Stimulated activated CD8-positive, alpha-beta memory T cell treated with anti-CD3 and anti-CD28 coated beads, Interleukin-4, amount 100 ng/mL, for 4 hours (primary cell): ENCODE measurements at places on chromosomes 4 and X.

DNA sequence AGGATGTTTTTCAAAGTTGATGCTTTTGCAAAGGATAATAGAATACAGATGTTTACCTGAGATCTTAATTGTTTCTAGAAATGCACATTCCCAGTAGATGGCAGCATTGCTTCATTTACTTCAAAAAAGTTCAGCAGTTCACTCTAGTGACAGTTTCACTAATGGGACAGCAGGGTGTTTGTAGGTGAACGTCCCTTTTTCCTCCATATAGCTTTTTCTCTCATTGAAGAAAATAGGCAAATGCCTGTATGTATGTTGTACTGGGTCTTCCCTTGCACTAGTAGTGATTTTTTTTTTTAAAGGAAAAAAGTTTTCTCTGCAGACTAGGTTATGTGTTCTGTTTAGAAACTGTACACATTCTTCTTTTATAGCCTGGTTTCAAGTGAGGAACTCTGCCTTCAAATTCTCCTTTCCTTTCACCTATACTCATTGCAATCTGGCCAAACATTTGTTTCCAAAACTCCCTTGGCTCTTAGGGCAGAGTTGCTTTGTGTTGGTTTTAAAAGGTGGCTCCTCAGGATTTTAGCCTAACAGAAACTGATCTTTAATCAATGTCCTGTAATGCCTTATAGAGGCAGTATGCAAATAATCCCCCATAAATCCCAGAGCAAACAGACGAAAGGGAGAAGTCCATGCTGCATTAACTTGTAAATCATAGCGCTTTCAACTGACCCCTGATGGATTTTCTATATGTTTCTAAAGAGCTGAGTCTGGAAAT is 86.3 kb downstream of the EGF start:
- no peak for DNase-seq

DNA sequence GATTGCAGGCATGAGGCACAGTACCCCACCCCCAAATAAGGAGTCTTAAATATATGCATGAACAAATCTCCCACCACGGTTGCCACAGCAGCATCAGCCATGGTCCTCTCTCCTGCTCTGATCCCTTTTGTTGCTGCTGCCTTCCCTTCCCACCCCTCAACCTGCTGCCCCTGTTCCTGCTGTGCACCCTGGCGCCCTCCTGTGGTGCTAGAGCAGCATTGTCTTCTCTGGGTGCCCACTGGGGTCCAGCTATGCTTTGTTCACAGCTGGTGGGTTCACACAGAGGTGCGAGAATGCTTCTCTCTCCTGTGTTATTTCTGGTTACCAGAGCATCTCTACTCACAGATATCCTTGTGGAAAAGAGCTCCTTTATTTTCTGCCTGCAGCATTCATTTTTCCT is 116.2 kb downstream of the GATB start:
- no peak for DNase-seq

DNA sequence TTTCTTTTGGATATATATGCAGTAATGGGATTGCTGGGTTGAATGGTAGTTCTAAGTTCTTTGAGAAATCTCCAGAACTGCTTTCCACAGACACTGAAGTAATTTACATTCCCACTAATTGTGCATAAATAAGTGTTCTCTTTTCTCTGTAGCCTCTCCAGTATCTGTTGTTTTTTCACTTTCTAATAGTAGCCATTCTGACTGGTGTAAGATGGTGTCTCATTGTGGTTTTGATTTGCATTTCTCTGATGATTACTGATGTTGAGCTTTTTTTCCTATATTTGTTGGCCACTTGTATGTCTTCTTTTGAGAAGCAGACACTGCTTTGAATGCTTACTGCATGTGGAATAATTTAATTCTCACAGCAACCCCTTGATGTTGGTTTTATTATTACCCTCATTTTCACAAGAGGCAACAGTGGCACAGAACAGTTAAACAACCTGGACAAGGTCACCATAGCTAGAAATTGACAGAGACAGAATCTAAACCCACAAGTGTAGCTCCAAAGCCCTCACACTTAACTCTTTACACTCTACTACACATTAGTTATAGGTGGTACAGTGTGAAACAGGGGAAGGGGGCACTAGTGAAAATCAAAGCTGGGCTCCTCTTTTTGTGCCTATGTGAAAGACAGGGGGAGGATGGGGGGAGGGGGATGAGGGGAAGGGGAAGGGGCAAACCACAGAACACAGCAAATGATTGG is 96.1 kb downstream of the REELD1 start:
- DNase-seq: no peak

- no peak for DNase-seq
Observed at GRCh38 chrX:138986235-138986634, 274.7 kb upstream of the FGF13 start.

GRCh38 chrX:148540671-148541583 is 40.5 kb downstream of the AFF2 start:
- no peak for DNase-seq

DNA sequence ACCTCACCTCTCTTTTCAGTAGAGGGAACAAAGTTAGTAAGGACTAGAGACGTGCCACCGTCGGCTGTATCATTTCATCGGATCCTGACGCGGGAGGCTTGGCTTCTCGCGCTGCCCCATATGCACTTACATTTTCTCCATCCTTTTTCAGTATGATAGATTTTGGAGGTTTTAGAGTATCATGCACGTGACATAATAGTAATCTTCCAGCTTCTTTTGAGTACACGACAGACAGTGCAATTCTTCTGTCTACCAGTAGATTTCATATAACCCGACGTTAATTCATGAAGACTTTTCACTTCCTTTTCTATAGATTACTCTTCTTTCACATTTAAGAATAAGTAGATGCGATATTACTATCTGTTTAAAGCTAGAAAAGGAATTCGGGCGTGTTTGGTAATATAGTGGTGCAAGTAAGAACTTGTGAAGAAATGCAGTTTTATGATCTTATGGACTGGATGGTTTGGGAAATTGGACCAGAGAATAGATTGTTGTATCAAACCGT is 1.0 kb downstream of the CDS1 start:
- no peak for DNase-seq

GRCh38 chr4:109041463-109042360 is 260.7 kb downstream of the COL25A1 start:
- no peak for DNase-seq

DNA sequence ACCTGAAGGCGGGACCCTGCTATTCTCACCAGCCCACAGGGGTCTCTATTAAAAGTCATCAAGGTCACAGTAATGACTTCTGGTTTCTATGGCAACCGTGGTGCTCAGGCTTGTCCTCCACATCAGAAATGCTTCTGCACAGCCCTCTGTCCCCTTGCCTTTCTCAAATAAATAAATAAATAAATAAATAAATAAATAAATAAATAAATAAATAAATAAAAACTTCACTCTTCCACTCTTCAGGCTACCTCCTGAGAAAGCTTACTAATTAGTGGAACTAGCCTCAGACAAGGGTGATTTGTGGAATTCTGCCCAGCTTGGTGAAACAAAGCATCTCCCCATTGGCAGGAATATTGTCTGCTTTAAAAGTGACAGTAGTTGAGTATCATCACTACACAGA is 5.5 kb upstream of the RAB40A start:
- DNase-seq: no peak

- DNase-seq: no peak
Observed at GRCh38 chrX:100931925-100932285, 3.2 kb upstream of the XKRX start.

GRCh38 chr4:26804925-26805324 is 55.7 kb upstream of the STIM2 start:
- DNase-seq: no peak

GRCh38 chr4:29852537-29852936 is 867.6 kb upstream of the PCDH7 start:
- DNase-seq: no peak

DNA sequence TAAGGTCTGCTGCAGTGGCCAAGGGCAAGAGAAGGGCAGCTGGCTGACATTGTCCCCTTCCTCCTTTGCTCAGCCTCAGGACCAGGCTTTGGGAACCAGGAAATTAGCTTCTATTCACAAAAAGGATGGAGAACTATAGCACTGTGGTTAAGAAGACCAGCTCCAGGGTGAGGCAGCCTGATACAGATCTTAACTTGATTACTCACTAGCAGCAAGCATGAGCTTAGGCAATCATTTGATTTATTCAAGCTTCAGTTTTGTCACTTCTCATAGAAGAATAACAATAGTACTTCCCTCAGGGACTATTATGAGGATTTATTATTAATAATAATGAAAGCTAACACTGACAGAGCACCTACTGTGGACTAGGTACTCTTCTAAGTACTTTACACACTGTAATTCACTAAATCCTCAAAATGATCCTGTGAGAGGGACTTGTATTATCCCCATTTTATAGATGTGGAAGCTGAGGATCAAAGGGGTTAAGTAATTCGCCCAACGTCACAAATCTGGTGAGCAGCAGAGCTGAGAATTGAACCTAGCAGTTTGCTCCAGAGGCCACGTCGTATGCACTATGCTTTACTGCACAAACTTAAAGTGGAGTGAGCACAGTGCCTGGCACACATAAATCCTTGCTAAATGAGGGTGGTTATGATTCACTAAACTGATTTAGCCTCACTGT is 130.4 kb upstream of the PAK3 start:
- DNase-seq: no peak

DNA sequence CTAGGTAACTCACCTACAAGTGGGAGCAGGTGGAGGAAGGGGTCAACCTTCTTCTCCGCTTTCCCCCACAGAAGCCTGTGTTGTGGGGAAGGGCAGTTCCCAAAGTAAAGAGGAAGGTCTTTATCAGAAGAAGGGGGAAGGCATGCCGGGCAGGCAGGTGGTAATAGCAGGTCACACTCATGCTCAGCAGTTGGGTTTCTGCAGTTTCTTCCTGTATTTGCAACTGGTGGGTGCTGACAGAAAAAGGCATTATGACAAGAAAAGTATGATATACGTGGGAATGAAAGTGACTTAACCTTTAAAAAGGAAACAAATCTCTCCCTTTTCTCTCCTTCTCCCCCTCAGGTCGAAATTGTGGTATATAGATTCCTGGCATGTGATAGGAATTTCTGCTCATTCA is 3.7 kb downstream of the MTMR1 start:
- no peak for DNase-seq

- peak; percentile 59 for DNase-seq
Observed at GRCh38 chr4:152100379-152101201, 339.8 kb upstream of the GATB start.

DNA sequence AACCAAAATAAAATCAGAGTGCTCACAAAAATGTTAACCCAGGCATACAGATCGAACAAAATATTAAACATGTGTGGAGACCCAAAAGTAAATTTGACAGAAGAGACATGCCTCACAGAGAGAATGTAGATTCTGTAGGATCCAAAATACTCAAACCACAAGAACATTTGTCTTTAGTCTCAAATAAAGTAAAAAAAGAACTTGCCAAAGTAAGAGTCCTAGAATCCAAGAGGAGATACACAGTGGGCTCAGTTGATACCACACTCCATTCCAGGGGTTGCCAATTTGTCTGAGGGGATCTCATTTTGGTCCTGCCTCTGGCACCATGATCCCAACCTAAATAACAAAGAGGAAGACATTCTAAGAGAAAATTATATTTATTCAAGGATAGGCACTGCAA is 316.4 kb downstream of the GALNTL6 start:
- DNase-seq: no peak

DNA sequence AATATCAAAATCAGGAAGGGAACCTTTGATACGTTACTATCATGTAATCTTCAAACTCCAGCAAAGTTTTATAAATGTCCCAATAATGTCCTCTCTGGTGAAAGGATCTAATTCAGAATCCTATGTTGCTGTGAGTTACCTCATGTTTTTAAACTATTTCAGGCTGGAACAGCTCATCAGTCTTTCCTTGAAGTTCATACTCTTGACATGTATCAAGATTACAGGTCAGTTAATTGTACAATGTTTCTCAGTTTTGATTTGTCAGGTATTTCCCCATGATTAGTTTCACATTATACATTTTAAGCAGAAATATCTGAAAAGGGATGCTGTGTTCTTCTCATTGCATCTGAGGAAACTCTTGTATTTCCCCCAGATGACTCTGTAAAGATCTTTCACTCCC is 136.5 kb upstream of the HS3ST1 start:
- DNase-seq: no peak

DNA sequence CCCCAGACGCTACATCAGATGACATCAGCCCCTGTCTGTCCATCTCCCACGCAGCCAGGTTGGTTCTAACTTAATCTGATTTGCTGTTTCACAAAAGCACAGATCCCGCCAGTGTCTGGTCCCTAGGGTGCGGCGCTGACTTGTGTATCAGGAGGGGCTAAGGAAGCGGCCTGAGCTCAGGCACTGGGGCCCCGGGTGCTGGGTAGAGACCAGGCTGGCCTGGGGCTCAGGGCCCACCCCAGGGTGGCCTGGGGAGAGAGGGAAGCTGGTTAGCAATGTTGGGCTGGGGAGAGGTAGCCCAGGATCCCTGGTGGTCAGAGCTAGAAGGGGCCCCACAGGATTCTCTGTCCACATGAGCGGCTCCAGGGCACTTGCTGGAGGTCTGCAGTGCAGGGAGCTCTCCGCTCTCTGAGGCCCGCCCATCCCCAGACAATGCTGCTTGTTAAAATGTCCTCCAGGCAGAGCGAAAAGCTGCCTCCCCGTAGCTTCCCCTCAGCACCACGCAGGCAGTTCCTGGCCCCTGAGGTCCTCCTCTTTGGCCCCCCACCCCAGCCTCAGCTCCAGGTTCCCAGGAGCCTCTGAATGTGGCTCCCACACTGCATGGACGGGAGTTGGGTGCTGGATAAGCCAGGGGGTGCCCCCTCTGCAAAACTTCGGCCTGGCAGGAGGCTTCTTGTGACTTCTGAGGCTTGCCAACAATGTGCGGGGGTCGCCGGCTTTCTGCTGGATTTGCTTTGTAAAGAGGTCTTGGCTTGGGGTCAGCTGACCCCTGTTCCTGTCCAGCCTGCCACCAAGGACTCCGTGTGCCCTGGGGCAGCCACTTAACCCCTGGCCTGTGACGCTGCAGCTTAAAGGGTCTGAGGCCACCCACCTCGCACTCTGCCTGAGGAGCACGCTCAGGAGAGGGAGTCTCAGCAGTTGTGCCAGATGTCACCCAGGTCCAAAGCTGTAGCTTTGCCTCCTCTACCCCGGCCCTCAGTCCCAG is 112.9 kb downstream of the CPZ start:
- no peak for DNase-seq
